NCI-H2107 (cell line): ENCODE measurements at places on chromosomes 5 and 9.

- no peak for DNase-seq
Observed at GRCh38 chr9:77809552-77809951, 161.4 kb upstream of the GNA14 start.

DNA sequence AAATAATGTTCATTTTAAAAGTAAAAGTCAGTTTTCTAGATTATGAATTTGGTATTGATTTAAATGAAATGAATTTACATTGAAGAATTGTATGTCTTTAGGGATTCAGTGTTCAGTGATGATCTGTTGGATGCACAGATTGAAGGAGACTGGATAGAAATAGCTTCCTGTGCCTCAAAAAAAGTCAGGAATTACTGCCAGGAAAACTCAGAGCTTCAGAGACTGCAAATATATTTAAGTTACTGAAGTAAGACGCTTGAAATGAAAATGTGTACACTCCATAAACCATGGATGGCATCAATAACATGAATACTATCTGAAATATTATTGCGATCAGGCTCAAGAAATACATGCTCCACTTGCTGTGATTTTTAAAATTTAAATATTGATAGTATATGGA is 60.3 kb downstream of the ADCY2 start:
- DNase-seq: no peak

- no peak for DNase-seq
Observed at GRCh38 chr9:69071059-69071458, 35.5 kb downstream of the FXN start.

DNA sequence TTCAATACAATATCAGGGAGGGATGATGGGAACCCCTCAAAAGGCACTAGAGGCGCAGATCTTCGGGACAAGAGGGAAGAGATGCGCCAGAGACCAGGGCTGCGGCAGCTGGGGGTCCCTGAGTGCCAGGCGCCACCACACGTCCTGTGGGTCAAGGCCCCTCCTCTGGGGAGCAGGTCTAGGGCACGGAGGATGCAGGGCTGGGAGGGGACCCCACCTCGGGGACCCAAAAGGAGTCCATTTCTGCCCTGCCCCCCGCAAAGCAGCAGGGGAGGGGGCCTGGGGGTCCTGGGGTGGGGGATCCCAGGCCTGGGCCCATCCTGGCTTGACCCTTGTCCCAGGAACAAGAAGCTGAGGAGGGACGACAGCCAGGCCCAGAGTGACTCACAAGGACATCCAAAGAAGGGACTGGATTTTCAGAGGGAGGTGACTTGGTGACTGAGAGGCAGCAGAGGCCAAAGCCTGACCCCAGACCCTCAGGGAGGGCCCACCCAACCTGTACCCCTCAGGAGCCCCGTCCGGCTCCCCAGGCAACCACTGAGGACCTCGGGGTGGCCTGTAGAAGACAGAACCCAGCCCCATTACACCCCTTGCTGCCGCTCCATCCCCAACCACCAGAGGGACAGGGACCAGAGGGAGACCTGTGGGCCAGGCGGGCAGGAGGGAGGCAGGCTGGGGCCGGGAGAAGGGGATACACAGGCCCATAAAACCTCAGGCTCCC is 54.2 kb downstream of the LRSAM1 start:
- DNase-seq: no peak

GRCh38 chr9:89680547-89681467 is 76.0 kb downstream of the GADD45G start:
- no peak for DNase-seq

DNA sequence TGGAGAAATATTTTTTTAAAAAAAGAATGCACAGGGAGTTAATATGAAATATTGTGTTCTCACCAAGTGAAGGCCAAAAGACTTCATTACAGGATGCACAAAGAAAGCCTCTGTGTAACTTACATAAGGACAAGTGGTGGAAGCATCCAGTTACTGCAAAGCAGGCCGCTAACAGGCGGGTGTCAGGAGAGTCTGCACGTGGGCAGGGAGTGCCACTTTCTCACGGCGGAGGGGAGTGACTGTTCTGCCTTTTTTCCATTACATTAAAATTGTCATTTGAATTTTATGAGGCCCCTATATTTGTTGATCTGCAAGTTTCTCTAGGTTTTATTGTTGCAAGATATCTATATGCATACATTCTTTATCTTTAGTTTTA is 28.1 kb upstream of the SPATA31E1 start:
- no peak for DNase-seq

DNA sequence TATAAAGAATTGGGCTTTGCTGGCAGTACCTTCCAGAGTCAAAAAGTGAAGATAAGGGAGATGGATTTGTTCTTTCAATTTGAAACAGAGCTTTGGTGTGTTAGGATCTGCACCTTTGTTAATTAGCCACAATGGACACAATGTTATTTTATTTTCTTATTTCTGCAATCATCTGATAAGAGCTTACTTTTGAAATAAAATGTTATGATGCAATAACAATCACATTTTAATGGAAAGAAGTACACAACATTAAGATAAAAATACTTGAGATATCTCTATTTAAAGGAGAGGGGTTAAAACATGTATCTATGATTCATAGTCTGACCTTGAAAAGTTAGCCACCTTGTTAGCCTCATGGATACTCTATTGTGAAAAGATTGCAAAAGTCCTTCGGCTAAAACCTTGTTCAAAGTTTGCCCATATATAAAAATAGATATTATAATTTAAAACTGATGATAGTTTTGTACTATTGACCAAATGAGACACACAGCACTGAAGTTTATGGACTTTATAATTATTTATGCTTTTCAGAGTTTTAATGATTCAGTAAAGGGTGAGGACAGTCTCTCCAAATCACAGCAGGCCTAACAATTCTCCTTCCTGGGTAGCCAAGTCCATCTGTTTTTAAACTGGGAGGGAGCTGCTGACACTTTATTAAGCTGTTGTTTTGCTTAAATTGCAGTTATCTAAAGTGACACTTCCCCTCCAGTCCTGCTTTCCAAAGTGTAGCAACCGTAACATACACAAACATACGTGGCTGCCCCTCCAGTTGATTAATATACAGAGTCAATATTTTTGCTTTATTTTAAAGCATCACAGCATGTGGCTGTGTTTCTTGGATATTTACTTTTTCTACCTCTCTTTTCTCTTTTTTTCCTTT is 47.6 kb upstream of the DAP start:
- DNase-seq: no peak

DNA sequence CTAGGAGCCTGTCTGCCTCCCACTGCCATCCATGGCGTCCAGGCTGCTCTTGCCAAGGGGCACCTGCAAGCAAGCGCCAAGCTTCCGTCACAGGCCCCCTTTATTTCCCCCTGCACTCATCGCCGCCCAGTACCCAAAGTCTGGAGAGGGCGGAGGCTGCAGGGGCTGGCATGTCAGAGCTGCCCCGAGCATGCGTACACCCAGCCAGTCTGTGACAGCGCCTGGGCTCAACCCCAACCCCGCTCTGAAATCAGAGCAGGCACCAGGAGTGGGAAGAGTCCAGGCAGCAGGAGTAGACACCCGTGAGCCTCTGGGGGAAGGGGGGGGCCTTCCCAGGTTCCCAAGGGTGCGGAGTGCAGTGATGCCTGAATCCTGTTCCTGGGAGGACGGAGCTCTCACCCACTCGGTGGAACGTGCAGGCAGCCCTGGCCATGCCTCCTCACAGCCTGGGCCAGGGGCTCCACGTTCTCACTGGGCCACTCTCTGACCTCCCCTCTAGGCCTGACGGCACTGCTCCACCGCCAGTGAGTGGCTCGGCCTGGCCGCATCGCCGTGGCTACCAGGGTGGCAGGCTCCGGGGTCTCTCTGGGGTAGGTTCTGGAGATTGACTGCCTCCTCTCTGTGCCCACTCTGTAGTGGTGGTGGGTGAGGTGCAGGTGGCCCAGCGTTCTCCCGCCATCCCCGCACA is 469.0 kb downstream of the CDH9 start:
- DNase-seq: no peak

- DNase-seq: peak; percentile 3
Observed at GRCh38 chr5:174951151-174951780, 226.9 kb downstream of the MSX2 start.

- DNase-seq: no peak
Observed at GRCh38 chr5:102651466-102651865, 103.6 kb upstream of the PAM start.

DNA sequence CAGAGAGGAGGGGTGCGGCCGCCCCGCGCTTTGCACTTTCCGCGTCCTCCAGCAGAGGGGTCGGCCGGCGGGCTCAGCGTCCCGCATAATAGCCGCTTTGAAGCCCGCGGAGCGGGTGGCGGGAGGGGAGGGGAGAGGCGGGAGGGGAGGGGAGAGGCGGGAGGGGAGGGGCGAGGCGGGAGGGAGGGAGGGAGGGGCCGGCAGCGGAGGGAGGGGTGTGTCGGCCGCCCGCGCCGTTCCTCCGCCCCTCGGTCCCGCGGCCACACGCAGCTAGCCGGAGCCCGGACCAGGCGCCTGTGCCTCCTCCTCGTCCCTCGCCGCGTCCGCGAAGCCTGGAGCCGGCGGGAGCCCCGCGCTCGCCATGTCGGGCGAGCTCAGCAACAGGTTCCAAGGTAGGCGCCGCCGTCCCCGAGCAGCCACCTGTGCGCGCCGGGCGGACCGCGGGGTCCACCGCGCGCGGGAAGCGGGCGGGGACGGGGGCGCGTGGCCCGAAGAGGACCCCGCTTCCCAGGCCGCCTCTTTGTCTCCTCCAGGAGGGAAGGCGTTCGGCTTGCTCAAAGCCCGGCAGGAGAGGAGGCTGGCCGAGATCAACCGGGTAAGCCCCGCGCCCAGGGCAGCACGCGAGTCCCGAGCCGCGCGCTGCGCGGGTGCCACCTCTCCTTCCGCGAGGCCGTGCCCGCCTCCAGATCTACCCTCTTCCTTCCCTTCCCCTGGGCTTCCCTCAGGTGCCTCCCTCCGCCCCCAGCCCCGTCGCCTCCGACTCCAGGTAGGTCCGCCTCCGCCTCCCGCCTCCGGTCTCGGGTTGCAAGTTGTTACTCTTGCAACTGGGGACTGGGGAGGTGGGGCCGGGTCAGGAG is at the start of gene AIF1L:
Gene AIF1L, plus strand, starts transcription at position 263 of the 857 bp plus-strand sequence. Its CDS starts 99 bp downstream, at position 362.
- peak; percentile 59 for DNase-seq

DNA sequence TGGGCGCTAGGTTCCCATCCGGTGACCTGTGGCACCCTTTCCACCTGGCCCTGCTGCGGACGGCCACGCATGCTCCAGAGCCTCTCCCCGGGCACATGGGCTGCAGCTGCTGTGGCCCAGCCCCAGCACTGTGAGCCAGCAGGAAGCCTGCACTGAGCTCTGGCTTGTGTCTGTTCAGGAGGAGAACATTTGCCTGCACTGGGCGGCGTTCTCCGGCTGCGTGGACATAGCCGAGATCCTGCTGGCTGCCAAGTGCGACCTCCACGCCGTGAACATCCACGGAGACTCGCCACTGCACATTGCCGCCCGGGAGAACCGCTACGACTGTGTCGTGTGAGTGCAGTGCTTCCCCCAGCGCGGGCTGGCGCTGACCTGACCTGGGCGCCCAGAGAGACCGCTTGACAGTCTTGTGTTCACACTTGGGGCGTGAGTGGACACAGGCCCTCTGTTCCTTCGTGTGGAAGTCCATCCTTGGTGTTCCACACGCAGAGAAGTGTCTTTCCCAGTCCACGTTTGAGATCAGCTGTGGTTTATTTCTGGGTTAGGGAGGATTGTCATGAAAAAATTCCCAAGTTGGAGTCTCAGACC is 66.2 kb upstream of the CACNA1B start:
- no peak for DNase-seq

DNA sequence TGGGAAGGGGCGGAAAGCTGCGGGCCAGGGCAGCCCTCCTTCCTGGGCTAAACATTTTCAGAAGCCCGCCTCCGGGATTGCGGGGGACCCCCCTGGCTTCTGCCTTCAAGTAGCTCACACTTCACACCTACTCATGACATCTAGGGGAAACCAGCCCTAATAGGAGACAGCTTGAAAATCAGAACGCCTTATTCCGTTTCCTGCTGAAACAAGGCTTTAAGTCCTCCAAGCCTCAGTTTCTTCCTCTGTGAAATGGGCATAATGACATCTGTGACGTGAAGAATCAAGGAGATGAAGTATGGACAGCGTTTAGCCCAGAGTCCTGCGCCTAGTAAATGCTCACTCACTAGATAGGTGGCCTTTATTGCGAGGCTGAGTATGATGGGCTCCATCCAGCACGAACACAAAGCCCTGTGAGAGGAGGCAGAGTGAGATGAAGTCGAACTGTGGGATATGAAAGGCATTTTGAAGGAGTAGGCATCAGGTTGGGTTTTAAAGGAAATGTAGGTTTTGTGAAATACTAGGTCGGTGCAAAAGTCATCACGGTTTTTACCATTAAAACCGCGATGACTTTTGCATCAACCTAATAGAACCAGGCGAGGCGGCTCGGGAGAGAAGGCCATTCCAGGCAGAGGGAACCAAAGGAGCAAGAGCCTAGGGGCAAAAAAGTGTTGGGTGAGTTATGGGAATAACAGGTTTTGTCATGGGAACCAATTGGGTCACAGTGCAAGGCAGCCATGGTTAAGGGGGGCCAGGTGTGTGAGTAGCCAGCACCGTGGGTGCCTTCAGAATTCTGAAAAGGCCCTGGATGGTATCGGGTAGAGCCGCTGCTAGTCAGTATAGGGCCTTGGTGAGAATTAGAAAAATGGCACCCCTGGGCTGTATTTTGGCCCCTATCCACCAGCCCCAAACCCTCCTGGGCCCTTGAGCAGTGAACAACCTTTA is 1.0 kb upstream of the TSC1 start:
- DNase-seq: no peak

- no peak for DNase-seq
Observed at GRCh38 chr5:145975361-145976066, 39.1 kb downstream of the SH3RF2 start.

GRCh38 chr9:113793558-113793957 is 82.6 kb upstream of the ZNF618 start:
- DNase-seq: no peak

DNA sequence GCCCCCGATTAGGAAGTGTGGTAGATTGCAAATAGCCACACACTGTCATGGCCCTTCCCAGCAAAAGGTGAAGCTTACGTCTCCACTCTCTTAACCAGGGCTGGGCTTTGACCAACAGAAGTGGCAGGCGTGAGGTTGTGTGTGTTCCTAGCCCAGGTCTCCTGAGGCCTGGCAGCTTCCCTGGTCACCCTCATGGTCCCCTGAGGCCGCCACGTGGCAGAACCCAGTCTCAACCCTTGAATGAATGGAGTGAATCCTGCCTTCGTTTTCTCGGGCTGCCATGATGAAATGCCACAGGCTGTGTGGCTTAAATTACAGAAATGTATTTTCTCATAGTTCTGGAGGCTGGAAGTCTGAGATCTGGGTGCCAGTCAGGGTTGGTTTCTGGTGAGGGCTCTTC is 370.4 kb downstream of the IRX2 start:
- DNase-seq: no peak

GRCh38 chr9:124470306-124470705 is 20.1 kb downstream of the ADGRD2 start:
- no peak for DNase-seq
